ENCODE measurements at places on chromosomes 16 and 17.

DNA sequence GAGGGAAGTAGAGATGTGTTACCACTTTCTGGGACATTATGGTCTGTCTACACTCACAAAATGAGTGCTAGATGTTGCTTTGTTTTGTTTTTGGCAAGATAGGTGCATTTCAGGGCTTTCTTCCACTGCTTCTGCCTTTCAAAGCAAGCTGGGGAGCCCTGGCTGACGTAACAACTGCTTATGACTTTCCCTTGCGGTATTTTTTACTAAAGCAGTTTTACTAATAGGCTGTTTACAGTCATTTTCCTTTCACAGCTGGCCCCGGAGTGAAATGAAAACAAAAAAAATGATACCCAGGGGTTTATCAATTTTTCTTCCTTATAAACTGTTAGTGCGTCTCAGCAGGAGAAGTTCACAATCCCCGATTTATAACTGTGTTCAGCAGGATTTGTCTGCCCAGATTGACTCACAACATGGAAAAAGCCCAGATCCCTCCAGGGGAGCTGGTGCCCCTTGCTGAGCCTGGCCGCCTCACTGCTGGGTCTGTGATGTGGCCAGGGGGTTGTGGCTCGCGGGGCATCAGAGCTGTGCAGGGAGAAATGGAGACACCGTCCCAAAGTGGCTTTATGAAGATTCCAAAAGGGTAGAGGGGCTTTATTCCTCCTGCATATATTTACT is 184.4 kb upstream of the HS3ST3A1 start:
- DNase-seq, result no peak

- DNase-seq, result no peak
These were observed 81.7 kb downstream of the GOSR1 start for GRCh38 chr17:30558686-30559545.

DNA sequence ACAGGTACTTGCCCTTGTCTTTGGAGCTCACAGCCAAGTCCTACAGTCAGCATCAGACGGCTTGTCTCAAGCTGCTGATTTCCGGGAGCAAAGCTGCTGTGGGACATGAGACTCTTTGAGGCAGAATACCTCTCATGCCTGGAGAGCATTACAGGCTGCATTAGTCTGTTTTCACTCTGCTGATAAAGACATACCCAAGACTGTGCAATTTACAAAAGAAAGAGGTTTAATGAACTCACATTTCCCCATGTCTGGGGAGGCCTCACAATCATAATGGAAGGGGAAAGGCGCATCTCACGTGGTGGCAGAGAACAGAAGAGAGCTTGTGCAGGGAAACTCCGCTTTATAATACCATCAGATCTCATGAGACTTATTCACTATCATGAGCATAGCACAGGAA is 661.2 kb downstream of the WWOX start:
- no peak for DNase-seq

DNA sequence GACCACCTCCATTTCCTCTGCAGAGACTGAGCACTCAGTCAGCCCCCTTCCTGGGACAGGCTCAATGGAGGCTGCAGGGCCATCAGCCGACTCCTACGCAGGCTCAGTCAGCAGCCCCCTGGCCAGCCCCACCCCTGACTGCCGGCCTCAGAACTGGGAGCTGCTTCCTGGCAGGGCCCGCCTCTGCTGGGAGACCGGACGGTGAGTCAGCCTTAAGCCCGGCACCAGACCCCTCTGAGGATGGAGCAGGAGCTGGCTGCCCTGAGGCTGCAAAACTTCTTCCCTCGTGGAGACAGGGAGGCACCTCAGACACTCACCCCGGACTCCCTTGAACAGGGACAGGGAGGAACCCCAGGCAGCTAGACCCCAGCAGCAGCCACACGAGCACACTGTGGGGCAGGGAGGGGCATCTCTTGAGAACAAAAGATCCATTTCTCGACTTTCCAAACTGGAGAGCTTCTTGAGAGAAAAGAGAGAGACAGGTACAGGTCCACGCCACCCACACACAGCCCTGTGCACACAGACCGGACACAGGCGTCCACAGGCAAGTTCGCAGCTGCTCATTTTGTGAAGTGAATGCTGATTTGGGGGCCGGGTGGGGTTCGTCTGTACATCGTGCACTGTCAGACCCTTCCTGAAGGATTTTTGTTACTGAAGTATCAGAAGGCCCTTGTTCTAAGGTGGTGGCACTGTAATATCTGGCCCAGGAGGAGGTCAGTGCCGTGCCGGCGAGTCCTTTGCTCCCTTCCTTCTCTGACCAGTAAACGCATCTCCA is 1.3 kb upstream of the TUBB3 start:
- DNase-seq, result no peak

DNA sequence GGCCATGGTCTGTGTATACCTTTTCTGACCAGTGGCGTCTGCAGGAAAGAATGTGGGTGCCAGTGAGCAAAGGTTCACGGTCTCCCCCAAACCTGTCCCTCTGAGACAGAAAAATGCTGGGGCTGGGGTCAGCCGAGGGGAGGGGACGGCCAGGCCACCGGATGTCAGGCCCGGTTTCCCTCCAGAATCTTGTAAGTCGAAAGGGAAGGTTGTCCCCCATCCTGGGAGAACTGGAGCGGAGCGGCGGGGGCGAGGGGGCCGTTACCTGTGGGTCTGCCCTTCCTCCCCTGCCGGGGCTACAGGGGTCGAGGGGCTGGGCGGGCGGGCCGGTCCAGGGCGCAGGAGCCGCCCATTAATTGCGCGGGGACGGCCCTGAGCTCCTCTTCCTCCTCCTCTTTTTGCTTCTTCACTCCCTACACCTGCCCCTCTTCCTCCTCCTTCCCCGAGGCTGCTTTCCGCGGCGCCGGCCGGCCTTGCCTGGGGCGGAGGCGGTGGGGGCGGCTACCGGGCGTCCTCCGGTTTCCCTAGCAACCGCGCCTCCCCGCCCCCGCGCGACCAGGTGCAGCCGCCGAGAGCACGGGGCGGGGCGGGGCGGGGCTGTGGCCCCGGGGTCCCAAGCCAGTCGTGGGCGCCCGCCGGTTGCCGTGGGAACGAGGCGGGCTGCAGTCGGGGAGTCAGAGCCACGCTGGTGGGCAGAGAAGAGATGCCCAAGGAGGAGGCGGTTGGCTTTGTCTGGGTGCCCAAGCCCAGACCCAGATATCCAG is at the start of gene MARCHF10:
Gene MARCHF10 (minus strand): TSS at position 503 of the 764 bp plus-strand sequence. CDS start 6,579 bp downstream, outside the sequence.
- no peak for DNase-seq

DNA sequence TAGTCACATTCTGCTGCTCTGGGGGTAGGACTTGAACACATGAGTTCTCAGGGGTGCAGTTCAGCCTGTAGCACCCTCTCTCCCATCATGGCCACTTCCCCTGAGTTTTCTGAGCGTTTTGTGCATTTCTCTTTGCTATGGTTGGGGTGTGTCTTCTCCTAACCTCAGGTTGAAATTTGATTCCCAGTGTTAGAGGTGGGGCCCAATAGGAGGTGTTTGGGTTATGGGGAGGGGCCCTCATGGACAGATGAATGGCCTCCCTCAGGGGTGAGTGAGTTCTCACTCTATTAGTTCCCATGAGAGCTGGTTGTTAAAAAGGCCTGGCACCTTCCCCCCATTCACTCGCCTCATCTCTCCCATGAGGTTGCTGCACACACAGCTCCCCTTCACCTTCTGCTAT is 101.1 kb downstream of the FOXL1 start:
- DNase-seq, result no peak

GRCh38 chr16:72380283-72380682 is 208.3 kb upstream of the PMFBP1 start:
- no peak for DNase-seq

- DNase-seq, result no peak
These were observed 141.4 kb downstream of the XYLT1 start for GRCh38 chr16:17329391-17329790.

All from stimulated activated CD8-positive, alpha-beta memory T cell treated with anti-CD3 and anti-CD28 coated beads, Interleukin-4, amount 100 ng/mL, for 1 hour (primary cell).